ENCODE measurements at places on chromosomes 5 and 9. TPM values are rescaled to one million over a fixed set of nuclear protein-coding genes. Genes with fewer than 3 reads are reported as not detected.

DNA sequence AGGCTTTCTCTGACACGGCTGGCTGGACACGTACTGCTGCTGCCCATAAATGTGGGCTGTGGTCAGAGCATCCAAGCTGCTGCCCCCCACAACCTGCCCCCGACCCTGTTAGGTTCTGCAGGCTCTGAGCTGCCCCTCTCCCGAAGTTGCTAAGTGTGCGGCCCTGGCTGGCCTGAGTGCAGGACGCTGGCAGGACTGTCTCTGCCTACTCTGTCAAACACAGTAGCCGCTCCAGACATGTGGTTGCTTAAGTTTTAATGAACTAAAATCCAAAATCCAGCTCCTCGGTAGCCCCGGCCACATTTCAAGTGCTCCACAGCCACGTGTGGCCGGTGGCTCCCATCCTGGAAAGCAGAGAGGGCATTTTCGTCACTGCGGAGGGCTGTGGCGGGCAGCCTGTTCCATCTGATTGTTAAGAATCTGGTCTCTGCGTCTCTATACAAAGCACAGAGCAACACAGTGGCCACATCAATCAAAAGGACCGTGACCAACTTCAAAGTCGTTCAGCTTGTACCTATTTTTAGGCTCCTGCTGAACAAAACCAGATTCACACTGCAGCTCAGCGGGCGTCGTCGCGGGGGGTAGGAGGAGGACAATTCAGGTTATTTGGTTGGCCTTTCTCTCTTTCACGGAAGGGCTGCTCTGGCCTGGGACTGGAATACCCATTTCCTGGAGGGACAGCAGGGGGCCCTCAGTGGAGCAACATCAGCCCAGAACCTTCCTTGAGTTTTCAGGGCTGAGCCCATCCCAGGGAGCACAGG is 68.9 kb downstream of the PTCH1 start:
- H3K4me3 ChIP-seq = no peak overlapping the region
- DNase-seq = no peak
- peaks cover 4% of the 10 kb centered on the region for H3K4me1 ChIP-seq
- peaks cover 8% of the 10 kb centered on the region for H3K36me3 ChIP-seq
- no peaks in the 10 kb centered on the region for H3K27me3 ChIP-seq
- H3K27ac ChIP-seq = no peak overlapping the region

DNA sequence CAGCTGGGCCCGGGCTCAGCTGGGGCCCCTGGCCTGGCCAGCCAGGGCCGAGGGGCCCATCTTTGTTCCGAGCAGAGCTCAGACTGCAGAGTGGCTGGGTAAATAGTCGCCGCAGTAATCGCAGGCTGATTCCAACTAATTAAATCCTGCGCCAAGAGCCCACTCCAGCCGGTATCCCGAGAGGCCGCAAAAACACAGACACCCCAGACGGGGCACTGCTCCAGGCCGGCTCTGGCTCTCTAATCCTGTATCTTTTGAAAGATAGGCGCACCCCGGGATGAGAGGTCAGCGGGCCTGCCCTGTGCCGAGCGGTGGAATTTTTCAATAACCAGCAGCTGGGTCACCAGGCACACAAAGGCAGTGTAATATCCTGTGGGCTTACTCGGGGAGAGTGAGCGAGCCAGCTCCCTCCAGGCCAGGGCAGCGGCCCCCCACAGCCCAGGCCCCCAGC is 57.7 kb downstream of the LMX1B start:
- H3K27ac ChIP-seq = no peak overlapping the region
- H3K4me3 ChIP-seq = no peak overlapping the region
- DNase-seq = no peak
- peaks cover 5% of the 10 kb centered on the region for H3K4me1 ChIP-seq

- no peak for DNase-seq
- peaks cover 12% of the 10 kb centered on the region for H3K4me1 ChIP-seq
- peaks cover 4% of the 10 kb centered on the region for H3K27me3 ChIP-seq
- H3K36me3 ChIP-seq = no peaks in the 10 kb centered on the region
Measured at GRCh38 chr9:129751841-129752801, 721 bp downstream of the PTGES start.

DNA sequence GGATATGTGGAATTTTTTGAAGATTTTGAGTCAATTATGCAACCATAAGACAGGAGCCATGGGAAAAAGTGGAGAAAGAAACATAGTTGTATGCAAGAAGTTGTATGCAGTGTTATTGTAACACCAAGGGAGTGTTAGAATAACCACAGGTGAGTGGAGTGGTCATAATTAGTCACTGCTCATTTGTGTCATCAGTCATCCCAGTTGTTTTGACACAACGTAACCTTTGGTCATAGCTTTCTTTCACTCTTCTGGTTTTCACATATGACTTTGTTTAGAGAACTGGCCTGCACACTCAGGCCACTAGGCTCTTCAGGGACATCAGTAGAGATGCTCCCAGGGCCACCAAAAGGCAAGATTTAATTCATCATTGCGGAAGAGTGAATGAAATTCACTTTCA is 158.7 kb upstream of the HMHB1 start:
- H3K27ac ChIP-seq = peak overlapping the region; percentile 5
- peaks cover 2% of the 10 kb centered on the region for H3K27me3 ChIP-seq
- H3K4me1 ChIP-seq = peaks cover 19% of the 10 kb centered on the region
- no peak overlapping the region for H3K4me3 ChIP-seq
- peak; percentile 15 for DNase-seq
- no peaks in the 10 kb centered on the region for H3K36me3 ChIP-seq

DNA sequence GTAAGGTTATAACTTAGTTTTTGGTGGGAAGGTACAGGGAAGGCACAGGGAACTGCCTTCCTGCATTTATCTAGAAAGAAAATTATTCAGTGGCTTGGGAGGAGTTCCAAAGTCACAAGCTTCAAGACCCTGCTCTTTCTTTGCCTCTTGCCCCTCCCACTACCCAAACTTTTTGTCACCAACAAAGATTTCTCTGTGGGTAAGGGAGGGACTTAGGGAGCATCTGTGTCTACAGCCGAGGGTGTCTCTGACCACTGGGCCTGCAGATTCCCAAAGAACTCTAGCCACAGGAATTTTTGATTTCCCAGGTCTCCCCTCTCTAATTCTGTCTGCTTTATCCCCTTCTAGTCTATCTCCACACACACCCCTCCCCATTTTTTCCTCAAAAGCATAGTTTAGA is 2.1 kb downstream of the ECSCR start:
- no peaks in the 10 kb centered on the region for H3K27me3 ChIP-seq
- no peak for DNase-seq
- H3K27ac ChIP-seq = peak overlapping the region; percentile 97
- H3K36me3 ChIP-seq = no peaks in the 10 kb centered on the region
- peak overlapping the region; percentile 22 for H3K4me3 ChIP-seq

GRCh38 chr5:111353035-111353434 is 128.9 kb downstream of the CAMK4 start:
- peaks cover 22% of the 10 kb centered on the region for H3K36me3 ChIP-seq
- no peak overlapping the region for H3K27ac ChIP-seq

DNA sequence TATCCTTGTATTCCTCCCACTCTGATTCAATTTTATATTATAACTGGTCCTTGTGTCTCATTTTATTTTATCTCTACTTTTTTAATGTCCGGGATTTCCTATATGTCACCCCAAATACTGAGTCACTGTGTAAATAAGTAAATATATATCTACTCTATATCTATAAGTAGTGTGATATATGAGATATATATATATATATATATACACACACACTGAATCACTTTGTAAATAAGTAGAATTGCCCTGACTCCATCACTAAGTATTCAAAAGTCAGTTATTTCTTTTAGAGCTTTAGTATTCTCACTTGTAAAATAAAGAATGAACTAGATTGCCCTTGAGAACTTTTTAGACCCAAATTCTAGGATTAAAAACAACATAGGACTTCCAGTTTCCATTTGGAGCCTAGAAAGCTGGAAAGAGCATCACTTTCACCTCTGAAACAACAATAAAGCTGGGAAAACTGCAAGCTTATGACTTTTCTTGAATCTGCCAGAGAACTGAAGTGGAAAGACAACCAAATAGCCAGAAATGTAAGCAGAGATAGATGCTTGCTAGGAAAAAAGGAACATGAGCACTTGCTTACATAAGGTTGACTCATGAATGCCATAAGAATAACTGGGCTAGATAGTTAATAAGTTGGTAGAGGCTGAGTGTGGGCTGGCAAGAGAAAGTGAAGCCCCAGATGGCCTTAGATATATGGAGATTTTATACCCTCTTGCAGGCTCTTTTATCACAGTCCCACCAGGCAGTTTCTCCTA is 171.1 kb upstream of the TLX3 start:
- H3K4me1 ChIP-seq = no peaks in the 10 kb centered on the region
- H3K36me3 ChIP-seq = no peaks in the 10 kb centered on the region
- no peak overlapping the region for H3K4me3 ChIP-seq
- H3K27me3 ChIP-seq = no peaks in the 10 kb centered on the region

GRCh38 chr9:134223091-134223490 is 58.7 kb upstream of the RNU6ATAC start:
- no peaks in the 10 kb centered on the region for H3K27me3 ChIP-seq
- no peak for DNase-seq
- no peaks in the 10 kb centered on the region for H3K4me1 ChIP-seq
- no peak overlapping the region for H3K27ac ChIP-seq
- H3K4me3 ChIP-seq = no peak overlapping the region

DNA sequence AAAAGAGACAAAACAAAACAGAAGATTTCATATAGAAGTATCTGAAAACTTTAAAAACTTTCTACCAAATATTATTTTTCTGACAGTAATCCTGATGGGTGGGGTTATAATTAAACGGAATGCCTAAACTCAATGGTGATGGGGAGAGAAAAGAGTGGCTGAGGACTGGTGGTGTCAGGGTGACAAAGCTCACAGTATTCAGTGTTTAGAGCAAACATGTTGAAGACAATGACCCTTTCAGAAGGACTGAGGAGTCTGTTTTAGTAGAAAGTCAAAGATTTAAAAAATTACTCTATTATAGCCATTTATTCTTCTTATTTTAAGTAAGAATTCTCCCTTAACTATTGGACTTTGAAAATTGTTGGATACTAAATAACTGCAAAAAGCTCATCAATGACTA is 1144.0 kb downstream of the TAF11L14 start:
- no peak for DNase-seq
- no peak overlapping the region for H3K27ac ChIP-seq
- H3K36me3 ChIP-seq = no peaks in the 10 kb centered on the region
- H3K27me3 ChIP-seq = no peaks in the 10 kb centered on the region
- H3K4me1 ChIP-seq = no peaks in the 10 kb centered on the region

GRCh38 chr9:127344368-127345000 is 52.5 kb upstream of the SLC2A8 start:
- H3K4me1 ChIP-seq = no peaks in the 10 kb centered on the region
- no peak for DNase-seq
- no peak overlapping the region for H3K27ac ChIP-seq
- no peak overlapping the region for H3K4me3 ChIP-seq
- no peaks in the 10 kb centered on the region for H3K36me3 ChIP-seq
- no peaks in the 10 kb centered on the region for H3K27me3 ChIP-seq

- H3K27ac ChIP-seq = no peak overlapping the region
- no peaks in the 10 kb centered on the region for H3K27me3 ChIP-seq
- H3K4me3 ChIP-seq = no peak overlapping the region
- no peak for DNase-seq
- H3K36me3 ChIP-seq = no peaks in the 10 kb centered on the region
- no peaks in the 10 kb centered on the region for H3K4me1 ChIP-seq
Measured at GRCh38 chr5:8327016-8327415, 458.1 kb downstream of the MTRR start.

- H3K4me1 ChIP-seq = peaks cover 78% of the 10 kb centered on the region
- H3K27ac ChIP-seq = no peak overlapping the region
- H3K4me3 ChIP-seq = no peak overlapping the region
- DNase-seq = no peak
Measured at GRCh38 chr5:81021486-81021885, 61.3 kb downstream of the RASGRF2 start.

DNA sequence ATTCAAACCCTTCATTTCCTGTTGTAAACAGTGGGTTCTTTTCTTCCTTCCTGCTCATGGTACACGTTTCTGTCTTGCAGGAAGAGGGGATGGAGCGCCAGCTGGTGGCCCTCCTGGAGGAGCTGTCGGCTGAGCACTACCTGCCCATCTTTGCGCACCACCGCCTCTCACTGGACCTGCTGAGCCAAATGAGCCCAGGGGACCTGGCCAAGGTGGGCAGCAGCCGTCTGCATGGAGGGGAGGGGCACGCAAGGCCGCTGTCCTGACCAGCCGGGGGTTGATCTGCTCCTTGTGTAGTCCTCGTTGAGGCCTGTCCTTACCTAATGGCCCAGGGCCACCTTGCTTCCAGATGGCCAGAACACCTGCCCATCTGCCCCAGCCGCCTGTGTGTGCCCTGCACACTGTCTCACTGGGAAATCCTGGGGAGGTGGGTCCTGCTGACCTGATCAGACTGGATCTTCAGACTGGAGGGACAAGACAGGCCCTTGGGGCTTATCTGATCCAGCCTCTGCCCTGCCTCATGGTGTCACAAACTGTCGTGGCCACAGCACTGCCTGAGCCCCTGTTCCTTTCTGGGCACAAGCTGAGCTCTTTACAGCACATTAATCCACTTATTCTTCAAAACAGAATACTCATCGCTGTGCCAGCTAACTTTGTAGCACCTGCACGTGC is 44.7 kb downstream of the LRSAM1 start:
- H3K4me1 ChIP-seq = no peaks in the 10 kb centered on the region
- peaks cover 8% of the 10 kb centered on the region for H3K36me3 ChIP-seq
- H3K4me3 ChIP-seq = no peak overlapping the region
- no peak for DNase-seq
- H3K27ac ChIP-seq = no peak overlapping the region

GRCh38 chr5:93582677-93583438 is at the start of gene NR2F1:
Gene NR2F1 (plus strand): TSS chr5:93583222. CDS start chr5:93585024, 1,802 bp downstream.
- no peak within 1 kb of the TSS for H3K27ac ChIP-seq
- DNase-seq = no peak
- H3K27me3 ChIP-seq = peaks cover 44% of the 10 kb centered on the region
- H3K4me1 ChIP-seq = peaks cover 27% of the 10 kb centered on the region
- peaks cover 5% of the 10 kb centered on the region for H3K36me3 ChIP-seq

GRCh38 chr9:135394699-135395645 is 84.6 kb upstream of the PPP1R26 start:
- no peaks in the 10 kb centered on the region for H3K4me1 ChIP-seq
- no peak for DNase-seq
- no peak overlapping the region for H3K27ac ChIP-seq
- no peaks in the 10 kb centered on the region for H3K36me3 ChIP-seq
- no peak overlapping the region for H3K4me3 ChIP-seq

DNA sequence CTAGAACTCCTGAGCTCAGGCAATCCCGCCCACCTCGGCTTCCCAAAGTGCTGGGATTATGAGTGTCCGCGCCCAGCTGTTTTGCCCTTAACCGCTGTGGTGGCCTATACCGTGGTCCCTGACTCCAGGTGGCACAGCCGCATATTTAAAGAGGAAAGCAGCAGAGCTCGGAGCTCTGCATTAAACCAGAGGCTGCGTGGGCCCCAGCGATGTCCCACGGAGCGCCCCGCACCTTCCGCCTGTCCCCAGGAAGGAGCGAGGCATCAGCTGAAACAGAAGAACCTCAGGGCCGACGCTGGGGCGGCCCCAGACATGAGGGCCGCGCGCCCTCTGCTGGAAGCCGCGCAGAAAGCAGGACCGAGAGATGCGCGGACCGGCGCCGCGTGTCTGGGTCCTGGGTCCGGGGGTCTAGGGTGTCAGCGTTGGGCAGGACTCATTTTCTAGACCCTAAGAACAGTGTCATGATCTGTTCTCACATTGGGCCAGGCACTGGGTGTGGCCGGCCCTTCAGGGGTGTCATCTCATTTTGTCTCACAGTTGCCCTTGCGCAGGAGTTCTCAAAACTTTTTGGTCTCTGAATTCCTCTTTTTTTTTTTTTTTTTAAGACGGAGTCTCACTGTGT is 37.7 kb downstream of the LAMC3 start:
- no peaks in the 10 kb centered on the region for H3K36me3 ChIP-seq
- no peak overlapping the region for H3K27ac ChIP-seq
- peaks cover 1% of the 10 kb centered on the region for H3K27me3 ChIP-seq

Gene CD72
- total RNA-seq = 9.8 TPM

Gene QRFP
- not detected for total RNA-seq

Gene FOXD4
- total RNA-seq = not detected

Gene AHRR
- 16.8 TPM for total RNA-seq

Measured in activated CD4-positive, alpha-beta memory T cell treated with anti-CD3 and anti-CD28 coated beads for 36 hours (primary cell).